ENCODE measurements at places on chromosomes 11 and 22.

GRCh38 chr22:17043521-17043920, 35.5 kb upstream of the GAB4 start:
- DNase-seq: no peak

GRCh38 chr11:131737357-131737756, 366.9 kb downstream of the NTM start:
- no peak for DNase-seq

- DNase-seq: no peak
These were observed 56.2 kb downstream of the MICAL3 start for GRCh38 chr22:17968126-17968525.

- DNase-seq: no peak
These were observed 546.8 kb downstream of the ETS1 start for GRCh38 chr11:128040603-128041002.

- DNase-seq: no peak
These were observed 16.5 kb downstream of the HIPK3 start for GRCh38 chr11:33273656-33274055.
